ENCODE measurements at places on chromosomes 6 and 20. TPM values are rescaled to one million over a fixed set of nuclear protein-coding genes. Genes with fewer than 3 reads are reported as not detected.

The FILIP1 gene
- 0.05 TPM for total RNA-seq

The ZNF341 gene
- total RNA-seq, result 4.9 TPM

The TRDN gene
- not detected for total RNA-seq

The TOX2 gene
- total RNA-seq, result 39.6 TPM

The HLA-DQA2 gene
- total RNA-seq, result not detected

DNA sequence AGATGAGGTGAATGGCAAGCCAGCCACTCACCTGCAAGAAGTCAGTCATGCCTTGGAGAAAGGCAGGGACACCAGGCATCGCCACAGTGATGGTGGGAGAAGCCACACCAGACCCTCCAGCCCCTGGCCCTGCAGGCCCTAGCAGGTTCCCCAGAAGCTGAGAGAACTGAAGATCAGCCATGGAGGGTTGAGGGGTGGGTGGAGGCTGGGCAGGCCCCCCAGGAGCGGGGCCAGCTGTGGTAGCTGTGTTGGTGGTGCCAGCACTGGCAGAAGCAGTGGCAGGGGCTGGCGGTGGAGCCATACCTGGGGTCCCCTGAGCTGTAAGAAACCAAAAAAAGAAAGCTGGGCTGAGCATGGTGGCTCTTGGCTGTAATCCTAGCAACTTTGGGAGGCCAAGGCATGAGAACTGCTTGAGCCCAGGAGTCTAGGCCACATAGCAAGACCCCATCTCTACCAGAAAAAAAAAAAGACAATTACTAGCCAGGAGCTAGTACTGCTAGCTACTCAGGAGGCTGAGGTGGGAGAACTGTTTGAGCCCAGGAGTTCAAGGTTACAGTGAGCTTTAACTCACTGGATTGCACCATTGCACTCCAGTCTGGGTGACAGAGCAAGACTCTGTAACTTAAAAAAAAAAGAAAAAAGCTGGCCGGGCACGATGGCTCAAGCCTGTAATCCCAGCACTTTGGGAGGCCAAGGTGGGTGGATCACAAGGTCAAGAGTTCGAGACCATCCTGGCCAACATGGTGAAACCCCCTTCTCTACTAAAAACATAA lies 9.5 kb downstream of the BAG6 start:
- DNase-seq, result no peak
- H3K27me3 ChIP-seq, result no peaks in the 10 kb centered on the region
- H3K4me3 ChIP-seq, result no peak overlapping the region
- H3K36me3 ChIP-seq, result peaks cover 50% of the 10 kb centered on the region

DNA sequence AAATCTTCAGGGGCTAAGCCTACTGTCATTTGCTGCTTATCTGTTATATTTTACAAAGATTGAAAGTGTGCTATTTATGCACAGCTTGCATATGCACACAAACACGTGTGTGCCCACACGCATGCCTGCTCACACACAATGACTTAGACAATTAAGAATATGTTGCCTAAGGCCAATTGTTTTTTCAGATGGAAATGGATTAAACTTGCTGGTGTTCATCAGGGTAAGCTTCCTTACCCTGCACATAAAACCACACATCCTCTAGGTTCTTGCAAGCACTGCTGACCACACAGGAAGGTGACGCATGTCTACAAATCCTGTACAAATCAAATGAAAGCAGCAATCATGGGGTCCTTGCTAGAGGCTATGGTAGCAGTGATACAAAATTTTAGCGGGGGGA lies 58.4 kb downstream of the GJA10 start:
- no peak for DNase-seq
- no peaks in the 10 kb centered on the region for H3K36me3 ChIP-seq
- H3K4me3 ChIP-seq, result no peak overlapping the region
- H3K27ac ChIP-seq, result no peak overlapping the region
- H3K27me3 ChIP-seq, result no peaks in the 10 kb centered on the region

GRCh38 chr6:1379017-1379787 lies 10.2 kb upstream of the FOXF2 start:
- H3K4me3 ChIP-seq, result no peak overlapping the region
- no peaks in the 10 kb centered on the region for H3K36me3 ChIP-seq
- H3K4me1 ChIP-seq, result peaks cover 8% of the 10 kb centered on the region
- no peak overlapping the region for H3K27ac ChIP-seq
- no peaks in the 10 kb centered on the region for H3K27me3 ChIP-seq

DNA sequence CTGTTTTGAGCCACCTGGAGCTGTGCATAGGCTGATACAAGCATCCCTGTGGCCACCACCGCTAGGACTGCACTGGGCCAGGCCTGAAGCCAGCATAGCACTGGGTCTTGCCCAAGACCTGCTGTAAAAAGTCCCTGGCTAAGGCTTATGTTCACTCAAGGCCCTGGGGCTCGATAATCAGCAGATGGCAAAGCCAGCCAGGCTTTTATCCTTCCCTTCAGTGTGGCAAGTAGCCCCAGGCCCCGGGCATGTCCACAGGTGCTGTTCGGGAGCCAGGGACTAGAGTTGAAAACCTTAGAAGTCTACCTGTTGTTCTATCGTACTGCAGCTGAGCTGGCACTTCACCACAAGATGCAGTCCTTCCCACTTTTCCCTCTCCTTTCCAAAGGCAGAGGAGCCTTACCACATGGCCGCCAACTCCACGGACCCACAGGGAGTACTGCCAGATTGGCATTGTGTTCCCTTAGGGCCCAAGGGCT lies 226.4 kb upstream of the ZNF217 start:
- H3K27ac ChIP-seq, result no peak overlapping the region
- DNase-seq, result no peak
- no peaks in the 10 kb centered on the region for H3K4me1 ChIP-seq
- H3K4me3 ChIP-seq, result no peak overlapping the region
- H3K36me3 ChIP-seq, result no peaks in the 10 kb centered on the region
- H3K27me3 ChIP-seq, result no peaks in the 10 kb centered on the region

DNA sequence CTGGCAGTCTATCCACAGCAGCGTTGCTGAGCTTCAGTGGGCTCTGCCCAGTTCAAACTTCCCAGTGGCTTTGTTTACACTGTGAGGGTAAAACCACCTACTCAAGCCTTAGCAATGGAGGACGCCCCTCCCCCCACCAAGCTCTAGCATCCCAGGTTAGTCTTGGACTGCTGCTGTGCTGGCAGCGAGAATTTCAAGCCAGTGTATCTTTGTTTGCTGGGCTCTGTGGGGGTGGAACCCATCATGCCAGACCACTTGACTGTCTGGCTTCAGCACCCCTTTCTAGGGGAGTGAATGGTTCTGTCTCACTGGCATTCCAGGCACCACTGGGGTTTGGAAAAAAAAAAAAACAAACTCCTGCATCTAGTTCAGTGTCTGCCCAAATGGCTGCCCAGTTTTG lies 249.7 kb upstream of the SYNCRIP start:
- no peak overlapping the region for H3K4me3 ChIP-seq
- H3K36me3 ChIP-seq, result no peaks in the 10 kb centered on the region
- H3K27me3 ChIP-seq, result no peaks in the 10 kb centered on the region
- H3K4me1 ChIP-seq, result no peaks in the 10 kb centered on the region
- no peak for DNase-seq

GRCh38 chr6:8195040-8195713 lies 92.8 kb upstream of the EEF1E1 start:
- H3K27ac ChIP-seq, result no peak overlapping the region
- no peaks in the 10 kb centered on the region for H3K36me3 ChIP-seq
- no peaks in the 10 kb centered on the region for H3K27me3 ChIP-seq

GRCh38 chr6:24249926-24250325 lies 107.9 kb downstream of the DCDC2 start:
- H3K4me3 ChIP-seq, result no peak overlapping the region
- no peak for DNase-seq
- H3K4me1 ChIP-seq, result no peaks in the 10 kb centered on the region
- H3K27me3 ChIP-seq, result no peaks in the 10 kb centered on the region
- H3K36me3 ChIP-seq, result no peaks in the 10 kb centered on the region

GRCh38 chr20:2653556-2654383 lies 1.3 kb downstream of the NOP56 start:
- H3K27ac ChIP-seq, result peak overlapping the region; percentile 99
- H3K4me1 ChIP-seq, result peaks cover 8% of the 10 kb centered on the region

GRCh38 chr6:154056536-154056935 lies 17.5 kb downstream of the OPRM1 start:
- peaks cover 12% of the 10 kb centered on the region for H3K27me3 ChIP-seq
- H3K36me3 ChIP-seq, result no peaks in the 10 kb centered on the region
- no peaks in the 10 kb centered on the region for H3K4me1 ChIP-seq
- H3K27ac ChIP-seq, result no peak overlapping the region
- DNase-seq, result no peak

- peaks cover 17% of the 10 kb centered on the region for H3K36me3 ChIP-seq
- H3K27me3 ChIP-seq, result no peaks in the 10 kb centered on the region
- H3K27ac ChIP-seq, result peak within 1 kb of the TSS; percentile 69
- H3K4me1 ChIP-seq, result peaks cover 45% of the 10 kb centered on the region
- peak; percentile 51 for DNase-seq
- H3K4me3 ChIP-seq, result peak within 1 kb of the TSS; percentile 79
Observed at GRCh38 chr6:31660381-31661261, at the start of gene C6orf47. TSS of gene C6orf47 (minus strand) at chr6:31660778. CDS start at chr6:31659947, 831 bp downstream.
